ENCODE measurements at places on chromosomes 7 and 10.

DNA sequence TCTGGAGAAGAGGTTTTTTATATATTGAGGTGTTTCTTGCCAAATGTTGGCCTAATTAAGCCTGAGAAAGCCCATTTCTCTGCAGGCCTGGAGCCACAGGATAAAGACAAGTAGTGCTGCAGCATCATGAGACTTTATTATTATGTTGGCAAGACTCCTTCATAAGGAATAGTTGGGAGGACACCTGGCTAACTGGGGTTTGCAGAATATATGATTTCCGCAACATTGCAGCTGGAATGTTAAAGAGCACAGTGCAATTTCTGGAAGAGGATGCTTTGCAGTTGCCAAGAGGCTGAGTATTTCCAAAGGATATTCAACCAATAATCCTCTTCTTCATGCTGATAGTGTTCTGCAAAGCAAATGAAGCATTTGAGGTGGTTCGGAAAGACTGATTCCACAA, 1512.8 kb upstream of the LRRTM3 start:
- no peak for DNase-seq

DNA sequence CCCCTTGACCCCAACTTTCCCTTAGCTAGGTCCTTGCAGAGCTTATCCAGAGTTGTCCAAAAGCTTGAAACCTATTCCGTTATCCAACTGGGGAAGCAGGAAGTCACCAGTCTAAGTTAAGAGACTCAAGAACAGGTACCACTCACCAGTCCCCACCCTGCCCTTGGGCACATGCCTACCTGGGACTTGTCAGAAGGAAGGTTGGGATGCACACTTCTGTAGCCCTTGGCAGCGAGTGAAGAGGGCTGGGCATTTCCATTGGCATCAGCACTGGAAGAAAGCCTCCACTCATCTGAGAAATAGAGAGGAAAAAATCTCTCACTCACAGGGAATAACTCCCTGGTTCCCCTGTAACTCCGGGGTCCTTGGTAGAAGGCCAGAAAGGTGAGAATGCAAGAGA, 131.0 kb upstream of the PDLIM1 start:
- no peak for DNase-seq

DNA sequence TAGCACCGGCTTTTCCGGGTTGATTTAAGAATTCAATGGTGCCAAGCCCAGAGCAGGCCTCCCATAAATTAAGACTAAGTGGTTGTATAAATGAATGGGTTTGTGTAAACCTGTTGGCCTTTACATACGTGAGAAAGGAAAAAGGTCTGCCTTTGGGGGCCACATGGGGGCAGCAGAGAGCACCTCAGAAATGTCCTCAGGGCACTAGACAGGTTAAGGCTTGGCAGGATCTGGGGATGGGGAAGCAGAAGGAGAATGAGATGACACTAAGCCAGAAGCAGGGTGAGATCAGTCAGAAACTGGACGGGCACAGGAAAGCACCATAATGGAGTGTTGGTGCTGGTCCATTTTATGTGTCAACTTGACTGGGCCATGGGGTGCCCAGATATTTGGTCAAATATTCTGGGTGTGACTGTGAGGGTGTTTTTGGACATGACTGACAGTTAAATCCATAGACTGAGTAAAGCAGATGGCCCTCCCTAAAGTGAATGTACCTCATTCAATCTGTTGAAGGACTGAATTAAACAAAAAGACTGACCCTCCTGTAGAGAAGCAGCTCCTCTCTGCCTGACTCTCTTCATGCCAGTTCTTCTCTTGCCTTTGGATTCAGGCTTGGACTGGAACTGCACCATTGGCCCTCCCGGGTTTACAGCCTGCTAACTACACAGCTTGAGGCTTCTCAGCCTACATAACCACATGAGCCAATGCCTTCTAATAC, 58.9 kb downstream of the FRMPD2 start:
- DNase-seq: peak; percentile 14

DNA sequence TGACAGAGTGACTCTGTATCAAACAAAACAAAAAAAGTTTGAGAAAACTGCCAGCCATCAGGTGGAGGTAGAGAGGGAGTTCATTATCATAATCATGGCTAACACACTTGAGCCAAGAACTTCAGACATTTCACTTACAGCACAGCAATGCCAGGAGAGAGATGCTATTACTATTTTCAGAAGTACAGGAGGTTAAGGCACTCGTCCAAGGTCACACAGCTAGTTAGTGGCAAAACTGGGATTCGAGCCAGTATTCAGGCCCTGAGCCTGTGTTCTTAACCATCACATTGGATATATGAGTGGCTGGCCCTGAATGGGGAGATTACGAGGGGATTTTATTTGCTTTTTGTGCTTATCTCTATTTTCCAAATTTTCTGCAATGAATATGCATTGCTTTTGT, 24.8 kb upstream of the UNC5B start:
- no peak for DNase-seq

DNA sequence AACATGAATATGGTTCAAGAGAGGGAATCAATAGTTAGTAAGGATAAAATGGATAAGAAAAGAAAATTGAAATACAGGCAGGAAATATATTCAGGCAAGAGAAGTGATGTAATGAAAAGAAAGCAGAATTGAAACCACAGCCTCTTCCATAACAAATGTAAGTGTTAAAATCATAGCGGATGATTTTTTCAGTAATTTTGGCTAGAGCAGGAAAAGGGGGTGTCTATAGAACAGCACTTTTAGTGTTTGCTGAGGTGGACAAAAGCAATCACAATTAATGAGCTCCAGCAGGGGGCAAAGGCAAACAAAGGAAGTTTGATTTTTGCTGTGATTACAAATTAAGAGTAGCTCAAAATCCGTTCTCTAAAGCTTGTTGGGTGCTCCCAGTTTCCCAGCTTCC, 79.0 kb downstream of the TRIL start:
- no peak for DNase-seq

GRCh38 chr7:55286666-55287065, 78.5 kb upstream of the LANCL2 start:
- no peak for DNase-seq

GRCh38 chr10:133009218-133009950, 67.0 kb upstream of the CFAP46 start:
- DNase-seq: no peak

DNA sequence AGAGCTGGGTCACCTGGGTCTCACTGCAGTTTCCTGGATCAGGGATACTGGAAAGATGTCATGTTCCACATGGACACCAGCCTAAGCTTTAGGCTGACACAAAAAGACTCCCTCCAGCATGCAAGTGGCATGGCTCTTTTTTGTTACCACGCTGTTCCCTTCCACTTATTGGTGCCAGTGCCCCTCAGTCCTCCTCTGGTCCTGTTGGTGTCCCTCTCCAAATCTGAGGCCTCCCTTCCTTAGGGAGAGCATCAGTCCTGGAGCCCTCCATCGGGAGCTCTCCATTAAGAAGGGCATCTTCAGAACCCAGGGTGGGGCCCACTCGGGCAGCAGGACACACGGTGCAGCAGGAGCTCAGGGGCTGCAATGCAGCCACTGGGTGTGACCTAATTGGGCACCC, 76.1 kb upstream of the LRRC18 start:
- DNase-seq: no peak

DNA sequence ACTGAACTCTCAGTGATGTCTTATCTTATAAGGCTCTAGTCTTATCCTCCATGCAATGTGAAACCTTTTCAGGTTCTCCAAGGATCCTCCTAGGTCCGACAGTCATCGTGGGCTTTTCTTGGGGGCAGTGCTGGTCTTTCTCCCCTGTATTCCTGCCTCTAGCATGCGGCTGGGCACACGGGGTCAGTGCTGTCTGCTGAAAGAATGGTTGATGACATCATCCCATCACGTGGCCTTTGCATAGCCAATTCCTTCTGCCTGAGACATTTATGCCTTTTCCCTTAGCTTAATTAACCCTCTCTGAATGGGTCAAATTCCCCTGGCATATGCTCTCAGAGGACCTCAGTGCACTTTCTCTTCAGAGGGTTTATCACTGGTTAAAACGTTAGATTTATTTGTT, 27.0 kb upstream of the KCNK18 start:
- no peak for DNase-seq
